Brain pericyte (primary cell): ENCODE measurements at places on chromosomes 3 and 15.
A peak's percentile ranks its signal among the peaks of the same experiment; 100 is the strongest.

GRCh38 chr3:72957297-72957696 is 39.3 kb upstream of the PPP4R2 start:
- no peak for DNase-seq

- DNase-seq, result no peak
These were observed 302.5 kb downstream of the ZPLD1 start for GRCh38 chr3:102737353-102737752.

DNA sequence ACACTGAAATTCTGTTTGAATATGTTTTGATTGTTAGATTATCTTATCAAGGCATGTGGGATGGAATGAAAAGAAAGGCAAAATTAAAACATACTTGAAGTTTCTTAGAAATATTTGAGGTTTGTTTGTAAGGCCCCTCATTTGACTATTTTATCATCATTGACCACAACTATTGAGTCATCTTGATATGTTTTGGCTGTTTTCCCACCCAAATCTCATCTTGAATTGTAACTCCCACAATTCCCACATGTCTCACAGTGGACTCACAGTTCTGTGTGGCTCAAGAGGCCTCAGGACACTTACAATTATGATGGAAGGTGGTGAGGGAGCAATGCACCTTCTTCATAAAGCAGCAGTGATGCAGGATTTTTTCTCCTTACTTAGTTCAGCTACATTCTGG is 917.1 kb downstream of the PLOD2 start:
- DNase-seq, result no peak

DNA sequence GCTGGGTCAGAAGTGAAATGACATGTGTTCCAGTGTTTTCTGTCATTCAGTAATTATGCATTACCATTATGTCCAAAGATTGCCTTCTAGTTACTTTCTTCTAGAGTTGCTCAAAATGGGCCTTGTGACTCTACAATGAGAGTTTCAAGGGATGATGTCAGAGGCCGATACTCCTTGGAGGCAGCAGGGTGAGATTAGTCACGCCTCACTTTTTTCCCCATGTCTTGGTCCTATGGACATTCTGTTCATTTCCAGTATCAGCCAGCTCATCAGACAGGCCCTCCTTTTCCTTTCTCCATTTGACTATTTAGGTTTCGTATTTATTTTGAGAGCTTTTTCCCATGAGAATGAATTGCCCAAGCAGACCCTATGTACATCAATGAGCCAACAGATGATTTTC is 17.5 kb downstream of the VGLL3 start:
- DNase-seq, result peak; percentile 71

DNA sequence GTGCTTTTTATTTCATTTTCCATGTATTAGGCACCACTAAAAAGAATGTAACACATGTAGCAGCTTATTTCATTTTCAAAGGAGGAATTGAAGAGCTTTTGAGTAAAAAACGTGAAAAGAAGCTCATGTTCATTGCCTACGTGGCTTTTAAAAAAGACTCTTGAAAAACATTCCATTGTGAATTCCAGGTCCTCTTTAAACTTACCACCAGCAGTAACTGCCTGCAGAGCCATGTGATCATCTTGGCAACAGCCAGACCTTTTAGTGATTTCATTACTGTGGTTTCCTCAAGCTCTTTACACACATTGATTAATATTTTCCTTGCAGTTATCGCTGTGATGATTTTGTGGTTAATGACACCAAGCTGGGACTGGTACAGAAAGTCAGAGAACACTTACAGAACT is 43.8 kb upstream of the FBXL22 start:
- peak; percentile 47 for DNase-seq

- DNase-seq, result no peak
These were observed 18.2 kb upstream of the HCN4 start for GRCh38 chr15:73386886-73387506.

DNA sequence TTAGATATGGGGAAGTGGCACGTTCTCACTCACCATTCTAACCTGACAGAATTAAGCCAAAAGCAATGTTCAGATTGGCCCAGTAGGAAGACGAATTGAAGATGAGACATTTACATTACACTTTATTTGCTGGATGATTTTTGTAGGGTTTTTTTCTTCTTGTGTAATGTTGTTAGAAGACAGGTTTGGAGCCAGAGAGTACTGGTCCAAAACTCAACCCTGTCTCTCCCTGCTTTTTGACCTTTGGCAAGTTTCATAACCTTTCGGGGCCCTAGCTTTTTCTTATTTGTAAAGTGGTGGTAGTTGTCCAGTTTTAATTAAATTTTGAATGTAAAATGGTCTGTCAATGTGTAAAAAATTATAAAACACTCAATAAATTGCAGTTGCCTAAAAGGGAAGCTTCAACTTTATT is 29.5 kb downstream of the PDE8A start:
- DNase-seq, result no peak

DNA sequence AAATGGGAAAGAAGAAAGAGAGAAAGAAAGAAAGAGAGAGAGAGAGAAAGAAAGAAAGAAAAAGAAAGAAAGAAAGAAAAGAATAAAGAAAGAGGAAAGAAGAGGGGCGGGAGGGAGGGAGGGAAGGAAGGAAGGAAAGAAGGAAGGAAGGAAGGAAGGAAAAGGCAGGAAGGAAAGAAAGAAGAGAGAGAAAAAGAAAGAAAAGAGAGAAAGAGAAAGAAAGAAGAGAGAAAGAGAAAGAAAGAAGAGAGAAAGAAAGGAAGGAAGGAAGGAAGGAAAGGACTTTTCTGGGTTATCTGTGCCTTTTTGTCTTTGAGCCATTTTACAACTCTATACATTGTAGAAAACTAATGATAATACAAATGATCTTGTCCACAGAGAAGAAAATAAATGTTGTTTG is 136.6 kb upstream of the SMAD3 start:
- DNase-seq, result no peak

DNA sequence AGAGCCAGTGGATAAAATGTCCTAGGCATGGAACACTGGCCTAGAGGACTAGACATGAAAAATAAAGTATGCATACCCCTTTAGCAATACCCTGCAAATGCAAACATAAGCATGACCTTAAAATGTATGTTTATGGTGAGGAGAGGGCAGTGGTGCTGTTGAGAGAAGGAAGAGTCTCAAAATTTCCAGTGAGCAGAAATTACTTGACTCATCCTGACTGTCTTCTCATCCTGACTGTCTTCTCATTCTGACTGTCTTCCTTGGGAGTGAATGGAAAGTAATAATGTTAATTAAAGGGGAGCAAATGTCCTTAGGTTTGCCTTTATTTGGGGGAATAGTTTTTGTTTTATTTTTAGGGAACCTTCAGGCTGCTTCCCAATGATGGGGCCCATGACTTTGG is 121.5 kb upstream of the GALNT15 start:
- no peak for DNase-seq

- peak; percentile 63 for DNase-seq
These were observed 22.0 kb downstream of the GASK1A start for GRCh38 chr3:43001094-43001553.

DNA sequence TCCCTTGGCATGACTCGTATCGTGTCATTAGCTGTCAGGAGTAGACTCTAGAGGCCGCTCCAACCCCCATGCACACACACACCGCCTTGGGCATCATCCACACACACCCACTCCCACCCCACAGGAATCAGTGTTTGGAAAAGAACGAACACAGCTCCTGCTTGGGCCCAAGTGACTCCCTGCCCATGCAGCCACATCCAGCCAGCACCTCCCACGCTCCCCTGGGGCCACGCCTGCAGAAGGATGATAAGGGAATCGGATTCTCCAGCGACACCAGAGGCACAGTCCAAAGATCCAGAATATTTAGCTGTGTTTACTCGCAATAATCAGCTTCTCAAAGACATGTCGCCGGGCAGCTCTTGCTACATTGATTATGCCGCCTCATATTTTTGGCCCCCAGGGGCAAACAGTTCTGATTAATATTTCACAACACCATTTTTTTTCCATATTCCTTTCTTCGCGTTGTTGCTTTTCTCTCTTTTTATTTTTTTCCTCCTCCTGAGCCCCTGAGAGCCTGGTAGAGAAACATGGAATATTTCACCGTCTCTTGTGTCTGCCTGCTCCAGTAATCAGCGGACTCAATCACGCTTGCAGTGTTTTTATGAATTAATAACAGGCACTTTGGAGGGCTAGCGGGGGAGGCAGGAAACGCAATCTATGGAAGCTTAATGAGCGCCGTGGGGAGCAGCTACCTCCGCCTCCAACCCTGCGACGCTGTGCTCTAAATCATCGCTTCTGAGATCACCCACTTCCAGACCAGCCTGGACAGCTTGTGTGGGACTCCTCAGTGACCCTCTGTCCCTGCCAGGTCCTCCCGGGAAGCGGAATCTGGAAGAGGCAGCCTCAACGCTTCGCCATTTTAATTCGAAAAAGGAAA is 221.4 kb downstream of the TLE3 start:
- no peak for DNase-seq

- no peak for DNase-seq
These were observed 380.2 kb downstream of the DIPK2A start for GRCh38 chr3:144351773-144352365.

- DNase-seq, result no peak
These were observed 42.4 kb upstream of the STRIT1 start for GRCh38 chr3:155335724-155336354.

DNA sequence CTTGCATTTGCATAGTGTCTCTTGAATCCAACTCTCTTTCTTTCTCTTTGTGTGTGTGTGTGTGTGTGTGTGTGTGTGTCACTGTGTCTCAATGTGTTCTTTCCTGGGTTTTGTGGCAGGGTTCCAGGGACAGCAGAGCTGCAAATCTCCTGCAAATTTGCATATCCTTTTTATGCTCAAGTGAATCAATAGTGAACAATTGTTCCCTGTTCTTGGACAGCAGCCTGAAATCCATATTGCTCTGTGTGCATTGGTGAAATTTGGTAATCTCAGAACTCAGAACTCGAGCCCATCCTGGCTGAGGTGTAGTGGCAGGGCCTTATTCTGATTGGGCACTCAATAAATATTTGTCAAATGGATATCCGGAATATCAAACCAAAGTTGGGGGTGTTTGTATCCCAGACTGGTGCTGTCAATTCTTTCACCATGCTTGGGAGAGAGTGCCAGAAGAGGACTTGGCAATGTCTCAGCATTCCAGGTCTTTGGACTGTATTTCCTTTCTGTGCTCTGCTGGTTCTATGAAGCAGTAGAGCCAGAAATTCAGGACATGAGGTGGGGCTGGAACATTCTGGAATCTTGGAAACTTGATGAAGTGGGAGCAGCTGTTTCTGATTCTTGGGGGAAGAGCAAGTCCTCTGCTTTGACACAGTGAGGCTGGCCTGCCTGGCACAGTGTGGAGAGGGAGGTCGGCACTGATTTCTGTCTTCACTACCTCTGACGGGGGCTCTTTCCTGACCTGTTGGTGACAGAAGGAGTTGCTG is 380.6 kb upstream of the C2CD4B start:
- DNase-seq, result no peak

DNA sequence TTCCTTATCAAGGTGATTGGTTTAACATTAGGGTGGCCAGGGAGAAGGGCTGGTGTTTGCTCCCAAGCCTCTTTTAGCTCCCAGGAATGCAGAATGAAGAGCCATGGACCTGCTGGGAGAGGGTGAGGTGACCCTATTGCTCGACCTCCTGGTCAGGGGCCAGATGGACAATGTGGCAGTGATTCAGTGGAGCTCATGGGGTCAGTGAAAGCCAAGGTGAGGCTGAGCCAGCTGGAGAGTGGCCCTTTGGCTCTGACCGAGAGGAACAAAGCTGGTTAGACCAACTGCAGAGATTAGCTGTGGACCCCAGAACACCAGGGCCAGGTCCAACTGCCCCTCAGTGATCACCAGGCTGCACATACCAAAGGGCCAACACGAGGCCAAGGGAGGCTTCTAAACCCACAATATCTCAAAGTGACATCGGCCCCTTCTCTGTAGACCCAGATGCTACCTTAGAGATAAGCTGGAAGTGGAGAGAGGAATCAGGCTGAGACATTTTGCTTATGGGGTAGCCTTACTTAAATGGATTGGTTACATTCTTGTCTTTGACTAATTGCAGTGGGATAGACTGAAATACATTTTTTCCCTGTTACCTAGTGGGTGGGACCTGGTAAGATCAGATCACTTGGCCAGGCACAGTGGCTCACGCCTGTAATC is 15.8 kb upstream of the BTBD1 start:
- DNase-seq, result no peak

DNA sequence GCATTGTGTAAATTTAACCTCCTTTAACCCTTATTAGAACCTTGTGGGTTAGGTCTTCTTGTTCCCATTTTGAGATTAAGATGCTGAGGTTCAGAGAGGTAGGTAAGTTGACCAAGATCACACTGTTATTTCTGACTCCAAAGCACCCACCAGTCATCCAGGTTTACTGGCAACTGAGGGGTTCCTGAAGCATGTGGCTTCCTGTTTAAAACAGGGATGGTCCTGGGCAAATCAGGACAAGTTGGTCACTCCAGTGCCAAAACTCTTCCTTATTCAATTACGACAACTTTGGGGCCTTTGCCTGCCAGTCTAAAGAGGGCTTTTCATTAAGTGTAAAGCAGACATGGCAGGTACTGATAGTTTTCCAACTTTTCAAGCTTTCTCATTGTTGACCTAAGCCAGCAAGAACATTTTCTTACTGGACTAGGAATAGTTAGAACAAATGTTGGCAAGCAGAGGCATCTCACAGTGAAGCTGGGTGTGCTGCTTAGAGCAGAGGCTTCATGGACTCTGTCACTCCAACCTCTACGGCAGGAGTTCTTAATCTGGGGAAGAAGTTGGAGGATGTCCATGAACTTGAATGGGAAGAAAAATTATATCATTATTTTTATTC is 149.4 kb upstream of the ADAMTS9 start:
- DNase-seq, result no peak

- no peak for DNase-seq
These were observed 14.0 kb downstream of the ETV5 start for GRCh38 chr3:186094696-186095425.

GRCh38 chr3:148828136-148828690 is 602 bp downstream of the CPB1 start:
- no peak for DNase-seq

- DNase-seq, result no peak
These were observed 80.6 kb downstream of the PLD1 start for GRCh38 chr3:171729452-171730334.

GRCh38 chr3:172355836-172356235 is 92.4 kb downstream of the GHSR start:
- DNase-seq, result peak; percentile 86

GRCh38 chr3:98561727-98562521 is 30.1 kb downstream of the GPR15 start:
- no peak for DNase-seq

DNA sequence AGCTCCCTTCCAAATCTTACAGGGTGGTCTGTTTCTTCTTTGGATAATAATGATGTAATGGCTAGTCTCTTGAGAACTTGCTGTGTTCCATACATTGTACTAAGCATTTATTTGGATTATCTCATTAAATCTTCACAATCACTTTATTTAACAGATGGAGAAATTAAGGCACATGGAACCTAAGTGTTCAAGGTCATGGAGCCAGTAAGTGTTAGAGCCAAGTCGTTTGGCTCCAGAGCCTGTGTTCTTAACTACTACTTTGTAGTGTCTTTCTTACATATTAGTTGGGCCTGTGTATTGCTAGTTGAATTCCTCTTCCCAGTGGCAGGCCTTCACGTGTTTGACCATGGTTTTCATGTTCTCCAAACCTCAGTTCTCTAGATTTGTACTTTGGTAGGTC is 177.8 kb downstream of the ATG7 start:
- DNase-seq, result no peak
